Lung microvascular endothelial cell (primary cell): ENCODE measurements at places on chromosomes 1 and 21.

GRCh38 chr1:172357753-172358385 lies 62.6 kb upstream of the C1orf105 start:
- DNase-seq = peak; percentile 28

DNA sequence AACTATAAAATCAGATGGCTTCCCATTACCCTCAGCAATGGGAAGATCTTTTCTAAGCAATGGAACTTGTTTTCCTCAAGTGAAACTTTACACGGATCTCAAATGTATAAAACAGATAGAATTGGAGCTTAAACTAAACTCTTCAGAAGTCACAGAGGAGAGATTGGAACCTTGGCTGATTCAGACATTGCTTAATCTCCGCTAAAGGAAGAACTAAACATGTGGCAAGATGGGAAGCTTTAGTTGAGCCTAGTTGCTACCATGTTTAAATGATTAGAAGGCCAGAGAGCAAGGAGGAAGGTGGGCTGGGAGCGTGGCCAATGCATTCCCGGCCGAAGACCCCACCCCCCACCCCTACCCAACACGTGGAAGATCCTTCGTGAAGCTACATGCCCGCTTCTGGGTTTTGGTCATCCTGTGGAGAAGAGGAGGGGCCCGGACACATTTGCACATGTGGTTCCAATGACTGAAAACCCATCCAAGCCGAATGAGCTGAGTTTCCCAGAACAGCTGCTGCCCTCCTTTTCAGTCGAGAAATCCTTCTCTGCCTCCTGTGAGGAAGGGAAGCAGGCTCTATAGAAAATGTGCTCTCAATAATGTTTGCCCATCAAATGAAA lies 164.3 kb downstream of the MIS18A start:
- no peak for DNase-seq

GRCh38 chr1:23791516-23792047 lies 637 bp downstream of the LYPLA2 start:
- peak; percentile 37 for DNase-seq

DNA sequence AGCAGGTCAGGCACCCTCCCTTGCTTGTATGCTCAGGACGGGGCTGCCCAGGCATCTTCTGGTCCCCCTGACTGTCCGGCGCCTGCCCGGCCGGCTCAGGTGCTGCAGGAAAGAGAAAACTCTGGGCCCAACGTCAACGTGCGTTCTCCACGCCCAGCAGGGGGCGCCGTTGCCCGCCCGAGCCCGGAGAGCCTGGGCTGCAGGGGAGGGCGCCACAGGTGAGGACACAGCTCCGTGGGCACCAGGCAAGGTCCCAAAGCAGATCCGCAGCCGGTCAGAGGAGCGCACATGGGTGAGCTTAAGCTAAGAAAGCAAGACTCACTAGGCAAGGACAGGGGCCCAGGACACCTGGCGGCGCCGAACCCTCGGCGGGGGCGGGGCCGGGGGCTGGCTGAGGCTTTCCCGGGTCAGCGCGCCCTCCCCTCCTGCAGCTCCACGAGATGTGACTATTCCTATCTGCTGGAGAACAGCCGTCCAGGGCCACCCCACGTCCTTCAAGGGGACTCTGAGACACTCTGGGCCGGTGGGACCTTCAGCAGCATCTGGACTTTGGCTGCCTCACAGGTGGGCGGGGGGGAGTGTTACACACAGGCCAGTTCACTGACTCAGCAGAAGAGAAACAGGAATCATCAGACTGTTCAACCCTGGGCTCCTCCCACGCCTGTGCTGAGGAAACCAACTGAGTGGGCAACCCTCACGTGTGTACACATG lies 29.3 kb downstream of the KRTAP10-1 start:
- peak; percentile 75 for DNase-seq

GRCh38 chr1:109719337-109719837 lies 7.3 kb downstream of the GSTM5 start:
- DNase-seq = peak; percentile 12

GRCh38 chr1:193348091-193348768 lies 161.8 kb upstream of the B3GALT2 start:
- DNase-seq = no peak

DNA sequence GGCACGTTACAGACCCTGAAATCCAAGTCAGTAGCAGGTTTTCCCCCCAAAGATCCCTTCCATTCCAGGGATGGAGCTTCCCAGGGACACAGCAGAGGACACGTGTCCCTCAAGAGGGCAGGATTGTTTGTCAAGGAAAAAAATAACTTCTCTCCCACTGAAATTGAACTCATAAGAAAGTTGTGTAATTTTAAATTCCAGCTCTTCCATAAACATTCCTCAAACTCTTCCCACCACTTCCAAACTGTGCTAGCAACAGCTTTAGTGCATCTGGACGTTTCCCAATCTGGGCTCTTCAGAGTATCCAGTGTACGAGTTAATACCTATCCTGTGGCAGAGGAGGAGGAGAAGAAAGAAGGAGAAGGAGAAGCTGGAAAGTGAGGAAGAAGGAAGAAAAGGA lies 79.6 kb downstream of the PSMG1 start:
- no peak for DNase-seq
